ENCODE measurements at places on chromosomes 2 and 18.

DNA sequence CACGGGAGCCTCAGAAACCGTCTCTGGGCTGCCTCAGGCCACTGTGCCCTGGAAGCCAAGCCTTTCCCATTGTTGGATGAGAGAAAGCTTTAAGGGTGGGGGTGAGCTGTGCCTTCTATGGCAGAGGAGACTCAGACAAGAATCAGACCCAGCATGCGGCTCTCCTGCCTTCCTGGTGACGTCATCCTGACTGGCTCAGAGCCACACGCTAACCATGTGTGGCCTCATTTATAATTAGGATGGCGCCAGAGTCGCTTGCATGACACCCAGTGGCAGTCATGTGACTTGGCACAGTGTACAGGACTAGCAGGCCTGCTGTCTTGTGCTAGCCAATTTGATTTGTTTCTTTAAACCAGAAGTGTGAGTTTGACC lies 99.1 kb downstream of the SH3BP4 start:
- no peak for DNase-seq

DNA sequence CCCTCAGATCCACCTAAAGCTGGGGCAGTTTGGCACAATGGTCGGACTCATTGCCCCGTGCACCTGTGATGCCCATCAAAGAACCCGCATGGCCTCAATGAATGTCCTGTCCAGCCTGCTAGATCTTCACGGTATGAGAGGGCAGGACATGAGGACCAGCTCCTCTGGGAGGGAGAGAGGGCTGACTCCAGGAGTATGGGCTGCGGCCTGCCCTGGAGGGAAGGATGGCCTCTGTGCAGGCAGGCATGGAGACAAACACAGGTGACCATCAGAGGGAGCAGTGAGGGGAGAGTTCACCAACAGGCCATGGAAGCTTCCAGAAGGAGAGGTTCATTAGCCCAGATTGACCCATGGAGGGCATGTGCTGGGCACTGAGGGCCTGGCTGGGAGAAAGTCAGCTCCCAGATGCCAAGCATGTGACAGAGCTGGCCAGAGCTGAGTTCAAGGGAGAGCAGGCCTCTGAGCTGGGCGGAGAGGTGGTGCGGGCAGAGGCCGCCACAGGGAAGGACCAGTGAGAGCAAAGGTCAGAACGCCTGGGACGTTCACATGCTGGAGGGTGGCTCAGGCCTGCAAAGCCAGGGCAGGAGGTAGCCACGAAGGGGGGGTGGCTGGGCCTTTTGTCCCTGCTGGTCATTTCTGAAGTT lies 36.2 kb downstream of the HJURP start:
- no peak for DNase-seq

GRCh38 chr2:16031058-16031847 lies 90.9 kb downstream of the MYCN start:
- no peak for DNase-seq

GRCh38 chr2:1638281-1638860 lies 105.9 kb downstream of the PXDN start:
- no peak for DNase-seq

- DNase-seq, result no peak
Observed at GRCh38 chr2:120613742-120614571, 121.7 kb upstream of the GLI2 start.

DNA sequence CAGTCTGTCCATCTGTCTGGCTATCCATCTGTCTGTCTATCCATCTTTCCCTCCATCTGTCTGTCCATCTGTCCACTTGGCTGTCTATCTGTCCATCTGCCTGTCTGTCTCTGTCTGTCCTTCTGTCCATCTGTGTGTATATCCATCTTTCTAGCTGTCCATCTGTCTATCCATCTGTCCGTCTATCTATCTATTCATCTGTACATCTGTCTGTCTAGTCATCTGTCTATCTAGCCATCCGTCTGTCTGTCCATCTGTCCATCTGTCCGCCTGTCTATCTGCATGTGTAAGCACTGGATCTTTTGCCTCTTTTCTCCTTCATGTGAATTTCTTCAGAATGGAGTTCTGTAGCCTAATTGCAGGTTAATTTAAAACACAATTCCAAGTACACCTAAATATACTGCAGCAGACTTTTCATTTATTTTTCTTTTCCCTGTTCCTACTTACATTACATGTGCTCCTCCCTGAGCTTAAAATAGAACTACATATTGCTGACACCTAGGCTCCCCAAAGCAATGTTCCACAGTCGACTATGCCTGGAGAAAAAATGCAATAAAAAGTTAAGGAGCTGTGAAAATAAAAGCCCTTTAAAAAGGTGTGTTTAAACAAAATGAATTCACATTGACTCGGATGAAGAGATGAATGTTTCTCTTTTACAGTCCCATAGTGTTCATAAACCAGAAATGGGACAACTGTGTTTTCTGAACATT lies 37.4 kb upstream of the TXNDC2 start:
- no peak for DNase-seq

- no peak for DNase-seq
Observed at GRCh38 chr2:187986390-187987105, 305.1 kb upstream of the GULP1 start.

DNA sequence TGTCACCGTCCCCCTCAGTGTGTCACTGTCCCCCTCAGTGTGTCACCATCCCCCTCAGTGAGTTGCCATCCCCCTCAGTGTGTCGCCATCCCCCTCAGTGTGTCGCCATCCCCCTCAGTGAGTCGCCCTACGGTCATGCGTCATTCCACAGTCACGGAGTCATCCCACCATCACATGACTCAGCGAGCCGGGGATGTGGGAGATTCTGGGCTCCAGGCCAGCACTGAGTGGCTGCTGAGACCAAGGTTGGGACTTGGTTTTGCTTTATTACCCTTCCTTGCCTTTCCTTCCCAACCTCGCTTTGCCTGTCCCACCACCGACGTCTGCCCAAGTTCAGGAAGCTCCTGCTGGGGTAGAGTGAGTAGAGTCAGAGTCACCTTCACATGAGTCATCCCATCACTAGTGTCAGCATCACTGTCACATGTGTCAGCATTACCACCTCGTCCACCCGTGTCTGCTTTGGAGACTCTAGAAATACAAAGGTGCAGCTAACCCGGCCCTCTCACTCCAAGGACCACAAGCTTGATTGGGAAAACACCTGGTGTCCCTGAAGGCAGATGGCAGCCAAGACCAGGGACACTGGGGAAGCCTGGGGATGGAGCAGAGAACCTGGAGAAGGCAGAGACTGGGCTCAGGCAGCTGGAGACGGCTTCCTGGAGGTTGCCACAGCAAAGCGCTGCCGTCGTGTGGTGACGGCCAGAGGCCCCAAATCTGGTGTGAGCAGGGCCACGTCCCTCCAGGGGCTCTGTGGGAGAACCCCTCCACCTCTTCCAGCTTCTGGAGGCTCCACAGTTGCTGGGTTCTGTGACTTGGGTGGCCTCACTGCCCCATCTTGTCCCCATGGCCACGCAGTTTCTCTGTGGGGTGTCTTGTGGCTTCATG lies 485.2 kb upstream of the SALL3 start:
- DNase-seq, result no peak

Data from stimulated activated CD8-positive, alpha-beta memory T cell treated with anti-CD3 and anti-CD28 coated beads, Interleukin-4, amount 100 ng/mL, for 24 hours (primary cell).